ENCODE measurements at places on chromosomes 2 and 18.

- no peak for ATAC-seq
Measured at GRCh38 chr2:222752746-222753145, 81.3 kb downstream of the MOGAT1 start.

DNA sequence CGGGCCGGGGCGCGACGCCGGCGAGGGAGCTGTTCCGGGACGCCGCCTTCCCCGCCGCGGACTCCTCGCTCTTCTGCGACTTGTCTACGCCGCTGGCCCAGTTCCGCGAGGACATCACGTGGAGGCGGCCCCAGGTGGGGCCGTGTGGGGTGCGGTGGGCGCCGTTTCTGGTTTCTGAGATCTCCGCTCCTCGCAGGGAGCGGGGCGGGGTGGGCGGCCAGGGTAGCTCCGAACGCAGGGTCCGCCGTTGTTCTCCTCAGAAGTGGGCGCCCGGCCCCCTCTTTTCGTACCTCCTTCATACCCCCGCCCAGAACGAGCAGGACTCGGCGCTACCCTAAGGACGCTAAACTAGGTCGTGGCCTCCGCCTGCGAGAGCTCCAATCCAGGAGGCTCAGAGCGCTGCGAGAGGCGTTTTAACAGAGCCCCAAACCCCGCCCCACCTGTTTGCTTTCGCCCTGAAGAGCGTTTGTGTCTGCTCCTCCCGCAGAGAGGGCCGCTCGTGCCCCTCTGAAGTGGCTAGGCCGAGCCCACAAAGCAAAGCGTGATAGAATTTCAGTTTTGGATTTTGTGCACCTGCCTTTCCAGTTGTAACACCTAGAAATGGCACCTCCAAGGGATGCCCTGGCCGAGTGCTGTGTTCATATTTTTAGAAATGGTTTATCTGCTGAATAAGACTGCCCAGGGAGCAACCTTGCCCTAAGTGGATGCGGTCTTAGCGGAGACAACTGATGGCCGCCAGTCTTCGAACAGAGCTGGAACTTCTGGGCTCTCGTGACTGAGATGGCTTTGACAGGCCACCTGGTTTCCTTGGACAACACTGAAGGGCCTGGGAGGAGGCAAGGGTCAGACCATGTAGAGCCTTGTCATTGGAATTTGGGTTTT lies 626 bp downstream of the CAPN10 start:
- peak; percentile 32 for ATAC-seq

DNA sequence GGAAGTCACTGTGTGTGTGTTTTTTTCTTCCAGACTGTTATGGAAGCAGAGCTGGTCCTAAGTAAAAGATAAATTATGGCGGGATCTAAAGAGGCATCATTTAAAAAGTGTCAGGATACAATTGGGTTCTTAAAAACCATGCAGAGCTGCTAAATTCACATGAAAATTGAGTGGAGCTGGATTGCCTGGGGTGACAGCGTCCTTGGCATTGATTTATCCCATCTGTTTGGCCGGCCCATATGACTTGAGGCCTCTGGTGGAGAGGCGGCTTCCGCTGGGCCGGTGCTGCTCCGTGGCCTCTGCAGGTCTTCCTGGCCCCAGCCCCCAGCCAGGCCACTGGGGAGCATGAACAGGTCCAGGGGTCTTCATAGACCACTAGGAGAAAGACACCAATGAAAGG lies 165.5 kb downstream of the GLI2 start:
- no peak for ATAC-seq

- ATAC-seq = peak; percentile 46
Measured at GRCh38 chr2:178229927-178230326, 35.6 kb downstream of the OSBPL6 start.

DNA sequence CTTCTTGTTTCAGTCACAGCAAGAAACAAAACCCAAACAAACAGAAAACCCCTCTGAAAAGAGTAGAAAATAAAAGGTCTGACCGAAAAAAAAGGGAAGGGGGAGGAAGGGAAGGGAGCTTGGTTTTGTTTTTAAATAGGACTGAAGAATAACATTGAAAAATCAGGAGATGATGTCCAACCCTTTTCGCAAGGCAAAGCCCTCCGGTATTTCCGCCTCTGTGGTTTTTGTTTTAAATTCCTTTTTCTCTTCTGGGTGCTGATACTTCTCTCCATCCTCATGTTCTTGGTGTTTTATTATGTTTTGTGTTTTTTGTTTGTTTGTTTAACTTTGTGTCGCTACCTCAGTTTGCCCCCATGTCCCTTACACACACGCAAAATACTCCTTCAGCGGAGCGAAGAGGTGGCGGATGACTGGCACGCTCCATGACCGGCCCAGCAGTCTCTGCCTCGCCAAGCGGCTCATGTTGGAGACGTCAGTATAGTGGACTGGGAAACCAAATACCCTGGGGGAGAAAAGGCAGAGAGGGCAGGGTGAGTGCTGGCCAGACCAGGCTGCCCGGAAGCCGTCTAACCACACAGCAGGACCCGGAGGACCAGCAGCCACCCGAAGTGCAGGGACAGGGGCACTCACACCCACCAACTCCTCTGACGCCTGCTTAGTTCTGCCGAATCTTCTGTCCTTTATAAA lies 65.7 kb upstream of the POMC start:
- ATAC-seq = no peak

- ATAC-seq = peak; percentile 97
Measured at GRCh38 chr18:3771121-3771971, 321.4 kb downstream of the TGIF1 start.

GRCh38 chr18:76953156-76953555 lies 130.8 kb downstream of the ZNF236 start:
- peak; percentile 23 for ATAC-seq

DNA sequence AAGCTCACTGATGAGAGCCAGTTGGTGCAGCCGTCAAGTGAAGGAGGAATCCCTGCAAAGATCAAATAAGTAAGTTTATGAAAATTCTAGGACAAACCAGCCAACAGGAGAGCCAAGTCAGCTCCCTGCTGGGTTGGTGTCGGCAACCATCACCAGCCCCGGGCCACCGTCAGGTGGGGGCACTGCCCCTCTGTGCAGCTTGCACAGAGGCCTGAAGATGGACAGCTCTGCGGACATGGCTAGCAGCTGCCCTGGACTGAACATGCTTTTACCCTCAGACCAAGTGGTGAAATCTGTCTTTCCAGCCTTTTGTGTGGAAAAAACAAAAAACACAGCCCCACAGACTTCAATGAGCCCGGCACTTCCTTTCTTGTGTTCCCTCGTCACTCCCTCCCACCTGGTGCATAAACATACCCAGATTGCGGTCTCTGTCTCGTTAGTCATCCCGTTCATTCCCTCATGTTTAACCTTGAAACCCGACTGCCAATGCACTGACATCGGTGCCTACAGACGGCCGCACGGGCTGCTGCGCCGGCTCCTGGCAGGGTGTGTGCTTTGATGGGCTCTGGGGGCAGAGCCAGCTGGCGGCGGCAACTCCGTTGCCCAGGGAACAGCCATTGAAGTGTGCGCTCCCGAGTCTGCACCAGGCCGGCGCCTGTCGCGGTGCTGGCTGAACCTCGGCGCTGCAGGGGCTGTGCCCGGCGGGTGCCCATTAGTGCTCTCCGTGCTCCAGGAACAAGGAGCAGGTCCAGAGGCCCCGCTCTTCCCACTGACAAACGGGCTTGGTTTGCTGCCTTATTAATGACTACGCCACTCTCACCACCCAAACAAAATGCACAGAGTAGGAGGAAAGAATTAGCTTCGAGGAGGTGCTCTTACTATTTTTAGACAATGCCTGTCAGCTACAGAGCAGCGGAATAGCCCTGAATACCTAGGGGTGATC lies 95.3 kb downstream of the EIPR1 start:
- peak; percentile 79 for ATAC-seq

DNA sequence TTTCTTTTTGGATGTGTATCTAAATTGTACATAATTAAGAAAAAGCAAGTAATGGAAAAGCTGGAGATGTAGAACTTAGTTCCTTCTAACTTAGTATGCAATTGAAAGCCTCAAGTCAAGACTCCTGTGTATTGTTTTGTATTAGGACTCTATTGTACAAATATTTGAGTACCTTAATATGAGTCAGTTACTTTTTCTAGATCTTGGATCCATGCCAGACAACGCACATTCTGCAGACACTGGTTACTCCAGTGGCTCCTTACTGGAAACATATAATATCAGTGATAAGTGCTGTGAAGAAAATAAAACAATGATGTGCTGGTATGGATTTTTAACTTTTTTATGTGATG lies 1.5 kb downstream of the SLC39A10 start:
- ATAC-seq = no peak

GRCh38 chr2:53275743-53276142 lies 491.9 kb upstream of the CHAC2 start:
- no peak for ATAC-seq

DNA sequence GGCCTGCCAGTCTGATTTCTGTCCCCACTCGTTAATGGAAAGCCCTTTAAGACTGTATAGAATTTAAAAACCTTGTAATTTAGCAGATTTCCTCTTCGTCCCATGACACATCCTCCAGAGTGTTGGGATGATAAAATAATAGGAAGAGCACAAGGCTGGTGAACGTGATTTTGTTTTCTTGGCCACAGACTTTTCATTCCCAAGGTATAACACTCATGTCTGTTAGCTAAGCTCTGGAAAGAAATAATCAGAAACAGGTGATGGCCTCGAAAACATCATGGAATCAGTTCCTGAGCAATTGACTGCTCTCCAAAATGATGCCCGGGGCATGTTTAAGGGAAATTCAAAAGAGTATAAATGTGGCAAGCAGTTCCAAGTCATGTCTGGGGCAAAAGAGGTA lies 337.8 kb upstream of the TCF4 start:
- no peak for ATAC-seq

- no peak for ATAC-seq
Measured at GRCh38 chr2:9010866-9011265, 7.4 kb upstream of the MBOAT2 start.

- ATAC-seq = peak; percentile 47
Measured at GRCh38 chr2:43323857-43324256, 97.5 kb upstream of the ZFP36L2 start.

GRCh38 chr2:96163415-96163767 lies 18.2 kb upstream of the DUSP2 start:
- ATAC-seq = no peak

DNA sequence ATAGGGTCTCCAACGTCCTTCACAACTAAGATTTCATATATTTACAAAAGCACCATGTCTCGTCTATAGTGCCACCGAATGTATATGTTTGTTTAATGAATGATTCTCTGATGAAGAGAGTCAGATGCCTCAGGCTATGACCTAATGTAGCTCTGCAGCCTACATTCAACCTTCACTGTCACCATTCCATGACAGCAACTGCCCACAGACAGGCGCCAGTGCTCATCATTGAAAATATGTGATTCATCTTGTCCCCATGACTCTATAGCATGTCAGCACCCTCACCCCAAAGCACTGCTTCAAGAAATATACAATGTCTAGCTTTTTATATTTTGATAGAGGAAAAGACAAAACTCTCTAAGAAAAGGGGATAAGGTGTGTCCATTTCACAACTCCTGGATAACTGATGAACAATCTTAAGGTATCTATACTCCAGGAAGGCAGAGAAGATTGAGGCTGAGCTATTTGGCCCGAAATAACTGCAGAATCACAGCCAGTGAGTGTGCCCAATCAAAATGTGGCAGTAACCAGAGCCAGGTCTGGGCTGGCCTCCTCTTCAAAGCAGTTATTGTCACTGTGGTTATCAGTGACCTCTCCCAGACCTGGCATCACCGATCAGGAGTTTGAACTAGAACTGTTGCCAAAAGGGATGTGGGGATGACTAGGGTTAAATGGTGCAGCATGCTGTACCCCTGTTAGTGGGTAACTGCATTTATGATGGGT lies 246.6 kb downstream of the SETBP1 start:
- ATAC-seq = no peak

- no peak for ATAC-seq
Measured at GRCh38 chr2:126672980-126673605, 17.1 kb downstream of the GYPC start.

DNA sequence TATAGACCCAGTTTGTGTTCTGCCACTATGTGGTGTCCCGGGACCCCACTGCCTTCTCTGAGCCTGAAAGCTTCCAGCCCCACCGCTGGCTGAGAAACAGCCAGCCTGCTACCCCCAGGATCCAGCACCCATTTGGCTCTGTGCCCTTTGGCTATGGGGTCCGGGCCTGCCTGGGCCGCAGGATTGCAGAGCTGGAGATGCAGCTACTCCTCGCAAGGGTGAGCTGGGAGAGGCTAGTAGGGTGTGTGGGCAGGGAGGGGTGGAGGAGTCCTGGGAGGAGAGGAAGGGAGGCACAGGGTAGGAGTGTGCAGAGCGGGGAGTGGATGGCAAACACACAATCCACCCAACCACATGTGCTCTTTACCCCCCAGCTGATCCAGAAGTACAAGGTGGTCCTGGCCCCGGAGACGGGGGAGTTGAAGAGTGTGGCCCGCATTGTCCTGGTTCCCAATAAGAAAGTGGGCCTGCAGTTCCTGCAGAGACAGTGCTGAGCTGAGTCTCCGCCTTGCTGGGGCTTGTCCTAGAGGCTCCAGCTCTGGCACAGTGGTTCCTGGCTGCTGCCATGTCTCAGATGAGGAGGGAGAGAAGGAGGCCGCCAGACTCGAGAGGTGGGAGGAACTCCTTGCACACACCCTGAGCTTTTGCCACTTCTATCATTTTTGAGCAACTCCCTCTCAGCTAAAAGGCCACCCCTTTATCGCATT lies 16.9 kb downstream of the PRKAG3 start:
- ATAC-seq = no peak

DNA sequence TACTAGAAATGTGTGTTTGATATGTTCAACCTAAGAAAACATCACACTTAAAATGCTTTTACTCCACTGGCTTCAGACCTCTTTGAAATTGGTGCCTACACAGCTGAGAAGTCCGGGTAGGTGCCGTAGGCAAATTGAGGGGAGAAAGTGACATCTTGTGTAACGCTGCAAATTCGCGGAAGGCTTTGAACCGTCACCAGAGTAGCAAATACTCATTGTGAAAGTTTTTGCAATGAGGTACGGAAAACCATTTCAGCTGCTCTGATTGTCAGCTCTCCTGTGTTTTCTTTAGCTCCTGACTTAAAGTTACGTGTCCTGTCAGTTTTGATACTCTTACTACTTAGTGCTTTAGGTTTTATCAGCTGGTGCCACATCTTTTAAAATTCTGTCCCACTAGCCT lies 224.5 kb downstream of the FAM210A start:
- no peak for ATAC-seq

GRCh38 chr2:7813541-7814292 lies 868.1 kb upstream of the ID2 start:
- ATAC-seq = no peak

- ATAC-seq = no peak
Measured at GRCh38 chr2:120787822-120788700, 52.4 kb downstream of the GLI2 start.

- ATAC-seq = no peak
Measured at GRCh38 chr18:54712306-54712705, 116.0 kb upstream of the RAB27B start.

Measured in gastroesophageal sphincter (tissue), 4 donors.